ENCODE measurements at places on chromosomes 1 and 21. TPM values are rescaled to one million over a fixed set of nuclear protein-coding genes. Genes with fewer than 3 reads are reported as not detected.

DNA sequence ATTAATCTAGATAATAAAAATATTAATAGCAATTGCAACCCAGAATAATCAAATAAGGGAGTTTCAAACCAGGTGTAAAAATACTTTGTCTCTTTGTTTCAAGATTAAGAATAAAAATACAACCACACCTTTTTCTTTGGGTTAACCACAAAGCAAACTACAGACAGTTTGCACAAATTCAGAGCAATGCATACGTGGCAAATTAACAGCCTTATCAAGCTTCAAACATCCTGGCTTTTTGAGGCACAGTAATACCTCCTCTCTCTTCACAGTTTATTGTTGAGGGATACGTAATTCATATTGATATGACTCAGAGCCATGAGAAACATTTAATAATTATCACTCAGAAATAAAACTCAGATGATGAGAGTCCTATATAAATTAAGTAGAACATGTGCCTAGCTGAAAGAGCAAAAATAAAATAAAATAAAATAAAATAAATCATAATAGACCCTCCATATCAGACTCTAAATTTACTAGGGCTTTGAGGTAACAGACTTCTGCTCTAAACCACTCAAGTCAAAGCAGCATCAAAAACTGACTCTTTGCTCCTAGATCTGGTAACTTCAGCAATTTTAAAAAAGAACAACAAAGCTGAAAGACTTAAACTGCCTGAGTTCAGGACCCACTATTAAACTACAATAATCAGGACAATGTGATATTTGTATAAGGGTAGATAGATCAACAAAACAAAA is 11.4 kb downstream of the EDEM3 start:
- peaks cover 19% of the 10 kb centered on the region for H3K4me1 ChIP-seq
- no peak overlapping the region for H3K27ac ChIP-seq
- no peak overlapping the region for H3K4me3 ChIP-seq

- no peak overlapping the region for H3K27ac ChIP-seq
- no peaks in the 10 kb centered on the region for H3K27me3 ChIP-seq
- DNase-seq = no peak
- no peaks in the 10 kb centered on the region for H3K4me1 ChIP-seq
Observed at GRCh38 chr1:241440904-241441303, 78.7 kb downstream of the FH start.

Gene LCK
- 7.5 TPM for total RNA-seq

Gene INTS7
- total RNA-seq = 17.1 TPM

Gene RASAL2
- 48.3 TPM for total RNA-seq

GRCh38 chr1:185213091-185213490 is 56.1 kb downstream of the SWT1 start:
- no peak overlapping the region for H3K27ac ChIP-seq
- H3K27me3 ChIP-seq = no peaks in the 10 kb centered on the region
- no peaks in the 10 kb centered on the region for H3K4me1 ChIP-seq
- no peaks in the 10 kb centered on the region for H3K36me3 ChIP-seq

Gene AMIGO1
- total RNA-seq = 9.1 TPM

Gene COA6
- 29.7 TPM for total RNA-seq

DNA sequence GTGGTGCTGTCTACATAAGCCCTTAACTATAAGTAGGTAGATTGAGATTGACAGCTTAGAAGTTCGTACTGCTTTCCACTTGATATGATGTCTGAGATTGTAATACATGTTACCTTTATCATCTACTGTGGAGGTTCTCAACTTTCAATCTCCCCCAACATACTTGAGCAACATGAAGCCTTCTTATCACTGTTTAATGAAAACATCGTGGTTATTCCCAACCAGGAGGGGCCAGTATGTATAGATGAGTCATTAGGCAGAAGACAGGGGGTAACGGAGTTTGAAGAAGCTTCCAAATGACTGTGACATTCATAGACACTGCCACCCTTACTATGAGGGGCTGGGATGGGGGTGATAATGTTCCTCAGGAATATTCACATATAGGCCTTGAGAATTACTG is 36.0 kb downstream of the CENPF start:
- H3K36me3 ChIP-seq = no peaks in the 10 kb centered on the region
- H3K4me3 ChIP-seq = no peak overlapping the region
- no peak overlapping the region for H3K27ac ChIP-seq
- no peak for DNase-seq
- H3K27me3 ChIP-seq = no peaks in the 10 kb centered on the region

Gene ATXN7L2
- total RNA-seq = 3.8 TPM

GRCh38 chr1:85569122-85569521 is 11.4 kb upstream of the CCN1 start:
- no peak overlapping the region for H3K27ac ChIP-seq
- DNase-seq = no peak
- H3K27me3 ChIP-seq = no peaks in the 10 kb centered on the region
- H3K4me1 ChIP-seq = no peaks in the 10 kb centered on the region
- no peaks in the 10 kb centered on the region for H3K36me3 ChIP-seq
- no peak overlapping the region for H3K4me3 ChIP-seq

- H3K4me1 ChIP-seq = no peaks in the 10 kb centered on the region
- H3K36me3 ChIP-seq = no peaks in the 10 kb centered on the region
- H3K4me3 ChIP-seq = no peak overlapping the region
- no peak for DNase-seq
- no peak overlapping the region for H3K27ac ChIP-seq
Observed at GRCh38 chr21:29650523-29651022, 289.2 kb downstream of the GRIK1 start.

DNA sequence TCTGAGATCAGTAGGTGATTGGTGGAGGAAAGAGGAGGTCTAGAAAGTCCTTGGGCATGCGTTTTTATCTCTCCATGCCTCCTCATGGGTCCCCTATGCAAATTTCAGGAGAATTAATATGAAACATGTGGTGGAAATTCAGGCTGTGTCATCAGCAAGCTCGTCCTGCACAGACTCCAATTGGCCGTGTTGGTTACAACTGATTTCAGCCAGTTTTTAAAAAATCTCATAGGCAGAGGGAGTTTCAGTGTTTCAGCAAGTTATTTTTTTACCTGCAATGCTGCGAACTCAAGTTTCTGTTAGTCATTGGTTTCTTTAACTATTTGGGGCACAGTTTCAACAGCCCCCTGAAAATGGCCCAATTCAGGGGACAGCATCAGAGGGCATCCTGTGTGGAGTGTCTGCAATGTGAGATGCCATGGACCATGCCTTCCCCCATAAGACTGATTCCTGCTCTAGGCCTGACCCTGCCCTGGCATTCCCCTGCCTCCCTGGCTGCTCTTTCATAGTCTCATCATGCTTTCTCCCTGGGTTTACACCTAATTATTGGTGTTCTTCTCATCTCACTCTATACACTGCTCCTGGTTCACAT is 59.9 kb downstream of the C1orf198 start:
- no peaks in the 10 kb centered on the region for H3K27me3 ChIP-seq
- no peaks in the 10 kb centered on the region for H3K36me3 ChIP-seq
- H3K4me3 ChIP-seq = no peak overlapping the region
- H3K27ac ChIP-seq = no peak overlapping the region
- H3K4me1 ChIP-seq = no peaks in the 10 kb centered on the region

DNA sequence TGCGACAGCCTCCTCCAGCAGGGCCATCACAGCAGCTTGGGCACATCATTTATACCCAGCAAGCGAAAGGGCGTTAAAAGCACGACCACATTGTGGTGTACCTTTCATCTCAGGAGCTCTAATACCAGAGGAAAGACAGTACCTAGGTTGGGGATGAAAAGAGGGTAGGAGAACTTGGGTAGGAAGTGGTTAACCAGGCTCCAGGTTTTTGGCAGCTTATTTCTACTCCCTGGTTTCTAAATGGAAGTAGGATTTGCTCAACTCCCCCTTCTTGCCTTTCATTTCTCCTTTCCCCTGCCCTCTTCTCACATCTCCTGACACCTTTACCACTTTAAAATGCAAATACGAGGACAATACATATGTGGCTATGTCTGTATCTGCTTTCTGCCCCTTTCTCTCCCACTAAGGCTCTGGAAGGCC is 30.2 kb downstream of the FAM177B start:
- H3K36me3 ChIP-seq = no peaks in the 10 kb centered on the region
- peaks cover 6% of the 10 kb centered on the region for H3K4me1 ChIP-seq
- no peak overlapping the region for H3K27ac ChIP-seq
- no peak overlapping the region for H3K4me3 ChIP-seq
- DNase-seq = no peak
- H3K27me3 ChIP-seq = no peaks in the 10 kb centered on the region

DNA sequence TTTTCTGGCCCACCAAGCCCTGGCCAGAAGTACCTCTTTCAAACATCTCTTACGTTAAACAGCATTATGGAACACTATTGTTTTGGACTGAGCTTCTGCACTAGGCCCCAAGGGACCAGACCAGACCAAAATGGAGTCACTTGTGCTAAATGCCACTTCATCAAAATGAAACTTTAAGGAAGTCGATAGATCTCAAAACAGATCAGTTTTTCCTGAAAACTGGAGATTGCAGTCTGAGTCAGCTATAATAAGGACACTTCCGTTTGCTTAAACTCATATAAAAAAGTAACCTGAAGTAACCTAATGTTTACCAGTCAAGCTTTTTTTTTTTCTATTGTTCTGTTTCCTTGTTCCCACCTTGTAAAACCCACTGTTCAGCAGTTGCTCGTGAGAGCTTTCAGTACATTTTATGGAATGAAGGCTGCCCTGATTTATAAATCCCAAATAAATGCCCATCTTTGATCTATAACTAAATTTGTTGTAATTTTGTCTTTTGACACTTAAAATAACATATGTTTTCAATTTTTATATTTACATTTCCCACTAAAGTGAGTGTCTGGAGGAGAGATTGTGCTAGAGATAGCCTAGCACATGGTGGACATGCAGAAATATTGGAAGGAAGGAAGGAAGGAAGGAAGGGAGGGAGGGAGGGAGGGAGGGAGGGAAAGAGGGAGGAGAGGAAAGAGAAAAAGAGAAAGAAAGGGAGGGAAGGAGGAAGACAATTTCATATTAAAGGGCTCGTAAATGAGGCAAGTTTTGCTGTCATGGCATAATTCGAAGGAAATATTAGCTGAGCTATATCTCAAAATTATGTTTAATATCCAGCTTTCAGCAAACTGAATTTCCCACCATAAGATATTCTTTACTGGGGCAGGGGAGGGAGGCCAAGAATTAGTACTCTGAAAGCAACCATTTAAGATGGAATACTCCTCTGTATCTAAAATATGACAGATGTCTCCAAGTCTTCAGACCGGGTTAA is 77.0 kb upstream of the CXADR start:
- H3K4me1 ChIP-seq = peaks cover 6% of the 10 kb centered on the region
- no peak for DNase-seq
- H3K27ac ChIP-seq = no peak overlapping the region
- no peaks in the 10 kb centered on the region for H3K27me3 ChIP-seq

DNA sequence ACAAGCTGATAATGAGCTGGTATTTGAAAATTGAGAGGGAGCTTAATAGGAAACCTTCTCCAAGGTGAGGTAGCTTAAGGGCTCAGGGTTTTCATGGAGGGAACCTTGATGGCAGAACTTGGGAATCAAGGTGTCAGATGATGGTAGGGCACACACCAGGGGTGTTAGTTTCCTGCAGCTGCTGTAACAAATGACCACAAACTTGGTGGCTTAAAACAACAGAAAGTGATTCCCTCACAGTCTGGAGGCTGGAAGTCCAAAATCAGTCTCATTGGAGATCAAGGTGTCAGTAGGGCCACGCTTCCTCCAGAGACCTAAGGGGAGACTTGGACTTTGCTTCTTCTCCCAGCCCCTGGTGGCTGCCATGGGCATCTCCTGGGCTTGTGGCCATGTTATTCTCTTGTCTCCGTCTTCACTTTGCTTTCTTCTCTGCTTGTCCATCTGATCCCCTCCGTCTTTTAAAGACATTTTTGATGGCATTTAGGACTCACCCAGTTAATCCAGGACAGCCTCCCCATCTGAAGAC is 45.5 kb downstream of the HUNK start:
- DNase-seq = no peak
- no peak overlapping the region for H3K27ac ChIP-seq
- no peaks in the 10 kb centered on the region for H3K27me3 ChIP-seq
- no peaks in the 10 kb centered on the region for H3K4me1 ChIP-seq

DNA sequence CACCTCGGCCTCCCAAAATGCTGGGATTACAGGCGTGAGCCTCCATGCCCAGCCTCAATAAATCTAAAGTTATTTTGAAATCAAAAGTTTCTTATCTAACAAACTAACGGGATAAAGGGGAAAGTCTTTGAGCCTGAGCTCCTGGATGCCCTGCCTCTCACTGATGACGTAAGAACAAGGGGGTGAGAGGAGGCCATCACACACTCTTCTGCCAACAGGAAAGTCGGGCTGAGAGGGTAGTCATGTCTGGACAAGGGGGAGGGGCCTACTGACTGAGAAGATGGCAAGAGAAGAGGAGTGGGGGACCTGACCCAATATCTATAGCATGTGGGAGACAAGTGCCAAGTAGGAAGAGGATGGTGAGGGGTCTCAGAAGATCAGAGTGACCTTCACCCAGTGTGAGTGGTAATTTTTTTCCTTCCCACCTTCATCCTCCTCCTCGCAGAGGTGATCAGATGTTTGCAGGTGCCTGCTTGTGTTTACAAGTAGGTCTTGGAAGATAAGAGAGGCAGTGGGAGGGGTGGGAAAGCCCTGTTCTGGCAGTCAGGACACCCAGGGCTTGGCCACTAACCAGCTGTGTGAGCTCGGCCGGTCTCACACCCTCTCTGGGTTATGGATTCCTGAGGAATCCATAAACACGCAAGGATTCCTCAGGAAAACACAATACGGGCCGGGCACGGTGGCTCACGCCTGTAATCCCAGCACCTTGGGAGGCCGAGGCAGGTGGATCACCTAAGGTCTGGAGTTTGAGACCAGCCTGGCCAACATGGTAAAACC is 9.6 kb downstream of the UQCRHL start:
- DNase-seq = no peak
- H3K27ac ChIP-seq = no peak overlapping the region
- H3K36me3 ChIP-seq = no peaks in the 10 kb centered on the region
- H3K4me3 ChIP-seq = no peak overlapping the region
- peaks cover 30% of the 10 kb centered on the region for H3K4me1 ChIP-seq
- H3K27me3 ChIP-seq = no peaks in the 10 kb centered on the region

All from lower lobe of right lung (tissue), 2 donors.